ENCODE measurements at places on chromosomes 2 and 18.

DNA sequence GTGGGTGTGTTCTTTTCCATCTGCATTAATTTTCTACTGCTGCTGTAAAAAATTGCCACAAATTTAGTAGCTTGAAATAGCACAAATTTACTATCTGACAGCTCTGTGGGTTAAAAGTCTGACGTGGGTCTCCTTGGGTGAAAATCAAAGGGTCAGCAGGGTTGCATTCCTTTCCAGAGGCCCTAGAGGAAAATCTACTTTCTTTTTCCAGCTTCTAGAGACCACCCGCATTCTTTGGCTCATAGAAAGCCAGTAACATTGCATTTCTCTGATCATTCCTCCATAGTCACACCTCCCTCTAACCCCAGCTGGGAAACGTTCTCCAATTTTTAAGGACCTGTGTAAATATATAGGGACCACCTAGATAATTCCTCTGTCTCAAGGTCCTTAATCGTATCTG lies 128.8 kb downstream of the ATL2 start:
- DNase-seq: no peak

DNA sequence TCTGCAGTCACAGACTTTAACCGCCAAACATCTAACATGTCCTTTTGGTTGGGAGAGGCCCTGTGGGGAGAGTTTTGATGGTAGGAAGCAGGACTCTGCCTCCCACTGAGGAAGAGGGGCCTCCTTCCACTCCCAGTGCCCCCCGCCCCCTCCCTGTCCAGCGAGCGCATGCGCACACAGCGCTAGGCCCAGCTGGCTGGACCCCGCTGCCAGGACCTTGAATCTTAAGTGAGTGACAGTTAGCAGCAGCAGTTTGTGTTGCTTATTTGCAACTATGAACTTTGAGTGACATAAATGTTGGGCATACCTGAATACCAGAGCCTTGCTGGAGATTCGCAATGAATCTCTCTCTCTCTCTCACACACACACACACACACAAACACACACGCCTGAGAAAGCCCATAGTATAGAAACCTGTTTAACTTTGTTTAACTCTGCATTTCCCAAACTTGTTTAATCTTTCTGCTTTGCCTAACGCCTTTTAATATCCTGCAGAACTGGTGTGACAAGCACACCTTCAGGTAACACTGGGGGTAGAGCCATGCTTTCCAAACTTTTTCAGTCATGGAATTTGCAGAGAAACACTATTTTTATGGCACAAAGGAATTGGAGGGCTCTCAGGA lies 134.6 kb upstream of the SMAD2 start:
- DNase-seq: no peak

- DNase-seq: peak; percentile 78
Observed at GRCh38 chr18:44895176-44895798, 214.6 kb downstream of the SETBP1 start.

- DNase-seq: no peak
Observed at GRCh38 chr2:152221839-152222238, 46.3 kb upstream of the STAM2 start.

- DNase-seq: no peak
Observed at GRCh38 chr2:239716536-239717318, 308.4 kb downstream of the NDUFA10 start.

GRCh38 chr2:25194576-25195122 lies 26.3 kb upstream of the POMC start:
- DNase-seq: no peak

DNA sequence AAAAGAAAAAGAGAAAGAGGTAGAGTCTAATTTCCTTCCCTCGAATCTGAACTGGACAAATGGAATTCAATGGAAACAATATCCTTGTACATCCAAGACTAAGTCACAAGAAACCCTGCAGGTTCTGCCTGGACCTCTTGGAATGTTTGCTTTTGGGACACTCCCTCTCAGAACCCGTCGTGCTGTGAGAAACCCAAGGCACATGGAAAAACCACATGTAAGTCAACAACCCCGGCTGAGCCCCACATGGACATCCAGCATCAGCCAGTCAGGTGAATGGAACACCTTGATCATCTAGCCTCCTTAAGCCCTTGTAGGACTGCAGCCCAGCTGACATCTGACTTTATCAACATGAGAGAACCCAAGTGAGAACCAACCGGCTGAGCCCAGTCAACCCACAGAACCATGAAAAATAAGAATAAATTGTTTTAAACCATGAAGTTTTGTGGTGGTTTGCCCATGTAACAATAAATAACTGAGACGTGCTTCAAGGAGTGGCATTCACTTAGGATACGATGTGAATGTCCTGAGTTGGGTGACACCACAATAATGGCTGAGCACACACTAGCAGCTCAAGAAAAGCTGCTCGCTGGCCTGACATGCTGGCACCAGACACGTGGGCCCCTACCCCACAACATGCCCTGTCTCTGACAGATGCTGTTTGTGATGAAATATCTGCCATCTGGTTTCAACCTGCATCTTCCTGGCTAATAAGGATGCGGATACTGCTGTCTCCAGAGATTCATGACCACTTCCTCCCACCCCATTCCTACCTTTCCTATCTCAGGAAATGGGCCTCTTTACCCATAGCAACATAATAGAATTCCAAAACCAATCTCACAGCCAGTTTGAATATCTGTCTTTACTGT lies 28.8 kb downstream of the PKDCC start:
- peak; percentile 41 for DNase-seq

DNA sequence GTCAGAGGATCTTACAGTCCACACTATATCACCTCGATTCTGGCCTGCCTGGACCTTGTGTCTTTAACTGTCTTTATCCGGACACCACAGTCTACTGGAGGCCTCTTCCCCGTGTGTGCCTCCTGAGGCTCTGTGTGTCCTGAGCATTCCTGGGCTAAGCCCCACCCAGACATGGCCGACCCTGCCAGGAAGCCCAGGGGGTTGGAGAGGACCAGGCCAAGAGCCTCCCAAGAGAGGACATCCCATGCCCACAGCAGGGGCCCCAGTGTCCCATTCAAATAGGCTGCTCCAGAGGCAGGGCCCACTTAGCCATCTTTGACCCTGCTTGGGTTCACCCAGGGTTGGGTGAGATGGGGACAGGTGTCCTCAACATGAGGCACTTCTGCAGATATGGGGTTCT lies 84.7 kb upstream of the OTOS start:
- no peak for DNase-seq

DNA sequence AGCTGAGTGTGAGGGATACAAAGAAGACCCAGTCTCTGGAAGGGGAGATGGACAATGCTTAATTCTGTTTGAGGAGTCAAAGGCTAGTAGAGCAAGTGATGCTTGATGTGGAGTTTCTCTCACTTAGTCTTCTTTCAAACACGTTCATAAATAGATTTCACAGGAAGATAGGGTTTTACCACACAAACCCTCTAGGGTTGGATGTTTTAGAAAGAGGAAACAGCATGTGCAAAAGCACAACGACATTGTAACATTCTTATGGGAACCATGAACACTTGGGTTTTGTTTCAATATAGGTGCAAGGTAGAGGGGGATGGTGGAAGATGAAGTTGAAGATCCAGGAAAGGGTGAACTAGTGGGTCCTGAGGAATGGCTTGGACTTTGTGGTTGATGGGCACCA lies 10.8 kb upstream of the EFEMP1 start:
- peak; percentile 42 for DNase-seq

DNA sequence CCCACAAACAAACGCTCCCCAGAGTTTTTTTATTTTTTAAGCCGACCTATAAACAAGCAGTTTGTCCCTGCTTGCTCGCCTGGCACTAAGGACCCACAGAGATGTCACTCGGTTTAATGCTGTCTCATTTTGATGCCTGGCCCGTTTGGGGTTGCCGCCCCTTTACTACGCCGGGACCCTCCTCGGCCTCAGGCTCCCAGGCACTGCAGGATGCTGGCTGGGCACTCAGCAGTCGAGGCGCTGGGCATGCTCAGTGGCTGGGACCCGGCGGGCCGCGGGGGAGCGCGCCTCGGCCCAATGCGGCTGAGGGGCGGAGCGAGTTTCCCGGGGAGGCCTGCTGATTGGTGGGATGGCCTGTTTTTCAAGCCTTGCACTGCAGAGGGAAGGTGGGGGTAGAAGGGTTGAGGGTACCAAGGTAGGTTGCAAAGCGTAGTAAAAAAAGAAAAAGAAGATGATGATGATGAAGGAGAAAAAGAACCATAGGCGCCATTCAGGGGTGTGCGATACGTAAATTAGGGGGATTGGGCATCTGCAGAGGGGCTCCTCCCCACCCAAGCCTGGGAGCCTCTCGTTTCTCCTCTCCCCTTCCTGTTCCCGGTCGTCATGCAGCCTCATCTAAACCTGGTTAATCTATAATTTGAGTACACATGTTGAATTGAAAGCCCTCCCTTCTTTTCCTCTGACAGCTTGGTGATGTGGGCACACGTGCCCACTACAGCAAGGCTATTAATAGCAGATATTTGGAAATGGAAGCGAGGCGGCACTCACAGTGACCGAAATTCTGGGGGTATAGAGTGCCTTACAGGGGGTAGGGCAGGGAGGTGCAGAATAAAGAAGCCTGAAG lies 1.5 kb upstream of the IRS1 start:
- DNase-seq: no peak

- no peak for DNase-seq
Observed at GRCh38 chr2:157866202-157866601, 9.9 kb downstream of the ACVR1 start.

GRCh38 chr2:28764909-28765711 lies 13.5 kb downstream of the PPP1CB start:
- no peak for DNase-seq

DNA sequence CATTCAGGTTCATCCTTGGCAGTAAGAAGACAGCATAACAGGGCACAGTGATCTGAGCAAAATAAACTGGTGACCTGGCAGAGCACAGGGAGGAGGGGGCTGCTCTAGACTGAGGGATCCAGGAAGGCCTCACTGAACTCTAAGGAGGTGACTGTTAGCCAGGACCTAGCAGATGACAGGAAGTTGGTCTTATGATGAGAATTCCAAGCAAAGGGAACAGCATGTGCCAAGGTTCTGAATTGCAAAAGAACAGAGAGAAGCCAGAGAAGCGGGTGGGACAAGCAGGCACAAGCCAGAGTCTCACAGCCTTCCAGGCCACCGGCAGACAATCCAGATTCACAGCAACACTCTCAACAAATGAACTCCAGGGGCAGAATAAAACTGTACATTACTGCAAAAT lies 152.7 kb upstream of the PTPRM start:
- no peak for DNase-seq

DNA sequence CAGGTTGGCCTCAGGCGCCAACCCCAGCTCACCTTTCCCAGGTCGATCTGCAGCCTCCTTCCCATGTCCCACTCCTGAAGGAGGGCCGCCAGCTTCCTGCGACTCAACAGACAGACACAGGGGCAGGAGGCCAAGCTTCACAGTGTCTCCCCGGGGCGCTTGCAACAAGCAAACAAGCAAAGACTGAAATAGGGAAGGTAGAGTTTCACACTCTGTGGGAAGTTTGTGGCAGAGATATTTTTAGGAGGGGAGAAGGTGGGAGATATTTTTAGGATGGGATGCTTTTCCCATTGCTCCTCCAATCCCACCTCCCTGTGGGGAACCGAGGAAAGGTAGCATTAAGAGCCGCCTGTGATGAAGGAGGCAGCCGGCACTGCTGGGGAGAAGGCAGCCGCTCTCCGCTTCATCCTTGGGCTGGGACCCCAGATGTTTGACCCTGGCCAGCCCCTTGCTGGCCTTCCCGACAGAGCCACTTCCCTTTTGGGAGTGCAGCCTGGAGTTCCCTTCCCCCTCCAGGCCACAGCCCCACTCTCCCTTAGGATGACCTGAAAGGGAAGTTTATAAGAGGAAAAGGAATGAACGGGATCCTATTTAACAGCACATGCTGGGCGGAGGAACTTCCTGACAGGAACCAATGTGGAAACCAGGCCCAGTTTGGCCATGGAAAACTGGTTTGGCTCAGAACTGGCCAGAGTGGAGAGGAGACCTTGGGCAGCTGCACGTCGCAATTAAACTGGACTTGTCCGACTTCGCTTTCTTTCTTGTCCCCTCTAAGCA lies 142.2 kb upstream of the SMAD2 start:
- no peak for DNase-seq

GRCh38 chr2:191748059-191748461 lies 70.1 kb downstream of the NABP1 start:
- no peak for DNase-seq

DNA sequence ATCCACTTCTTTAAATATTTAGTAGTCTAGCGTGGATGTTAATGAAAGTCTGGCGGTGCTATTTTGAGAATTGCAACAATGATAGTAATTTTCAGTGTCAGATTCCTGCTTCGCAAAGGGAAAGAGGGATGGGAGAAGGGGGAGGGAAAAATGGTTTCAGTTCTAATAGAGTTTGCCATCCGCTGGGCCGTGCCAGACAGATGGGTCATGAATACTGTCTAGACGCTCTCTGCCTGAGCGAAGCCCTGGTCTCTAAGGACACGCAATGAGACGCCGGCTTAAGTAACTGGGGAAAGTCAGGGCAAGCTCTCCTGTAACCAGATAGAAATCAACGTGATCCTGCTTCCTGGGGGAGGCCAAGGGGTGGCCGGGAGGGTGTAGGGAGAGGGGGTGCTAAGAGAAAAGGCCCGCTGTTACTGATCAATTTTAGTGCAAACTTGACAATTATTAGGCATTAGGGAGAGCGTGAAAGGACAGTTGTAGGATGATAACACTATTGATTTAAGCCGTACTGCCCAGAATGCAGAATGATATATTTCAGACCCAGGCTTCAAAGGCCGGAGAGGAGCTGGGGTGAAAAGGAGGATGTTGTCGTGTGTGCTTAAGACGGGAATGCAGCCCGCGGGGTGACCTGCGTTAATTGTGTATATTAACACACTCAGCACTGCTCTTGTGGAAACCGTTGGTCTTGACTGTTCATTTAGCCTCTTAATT lies 229.2 kb downstream of the LDLRAD4 start:
- no peak for DNase-seq

DNA sequence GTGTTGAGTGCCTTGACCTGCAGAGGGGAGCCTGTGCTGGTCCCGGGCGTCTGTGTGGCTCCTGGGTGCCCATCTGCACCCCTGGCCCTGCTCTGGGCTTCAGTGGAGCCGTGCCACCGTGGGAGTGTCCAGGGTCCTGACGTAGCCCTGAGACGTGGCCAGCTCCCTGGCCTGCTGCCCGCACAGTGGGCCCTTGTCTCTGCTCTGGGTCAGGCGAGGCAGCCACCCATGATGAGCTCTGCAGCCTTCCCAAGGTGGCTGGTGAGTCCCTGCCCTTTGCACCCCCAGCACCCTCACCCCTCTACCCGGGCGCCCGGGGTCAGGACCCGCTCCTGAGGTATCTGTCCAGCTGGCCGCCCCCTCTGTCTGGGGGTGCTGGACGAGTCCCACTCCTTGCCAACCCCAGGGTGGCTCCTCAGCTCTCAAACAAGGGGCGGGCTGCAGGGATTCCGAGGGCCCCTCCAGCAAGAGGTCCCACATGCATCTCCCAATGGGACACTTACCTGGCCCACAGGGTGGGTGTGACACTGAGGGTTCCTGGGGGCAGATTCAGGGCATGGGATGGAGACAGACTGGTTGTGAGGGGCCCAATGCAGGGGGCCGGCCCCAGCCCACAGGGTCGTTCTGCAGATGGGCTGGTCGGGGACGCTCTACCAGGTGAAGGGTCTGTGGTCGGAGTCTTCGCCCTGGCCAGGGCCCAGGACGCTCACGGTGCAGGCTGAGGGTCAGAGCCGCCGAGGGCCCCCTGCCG lies 2.4 kb downstream of the NEU4 start:
- DNase-seq: no peak

All from MV-4-11 (cell line).